Activated T-helper 17 cell treated with anti-CD3 and anti-CD28 coated beads, Interleukin-2, amount 50 U/mL, for 72 hours (primary cell): ENCODE measurements at places on chromosomes 16 and 17. TPM values are rescaled to one million over a fixed set of nuclear protein-coding genes. Genes with fewer than 3 reads are reported as not detected.

KRTAP9-8 gene
- total RNA-seq, result not detected

FSCN2 gene
- 0.93 TPM for total RNA-seq

PRSS36 gene
- 1.1 TPM for total RNA-seq

PRSS33 gene
- total RNA-seq, result not detected

DNA sequence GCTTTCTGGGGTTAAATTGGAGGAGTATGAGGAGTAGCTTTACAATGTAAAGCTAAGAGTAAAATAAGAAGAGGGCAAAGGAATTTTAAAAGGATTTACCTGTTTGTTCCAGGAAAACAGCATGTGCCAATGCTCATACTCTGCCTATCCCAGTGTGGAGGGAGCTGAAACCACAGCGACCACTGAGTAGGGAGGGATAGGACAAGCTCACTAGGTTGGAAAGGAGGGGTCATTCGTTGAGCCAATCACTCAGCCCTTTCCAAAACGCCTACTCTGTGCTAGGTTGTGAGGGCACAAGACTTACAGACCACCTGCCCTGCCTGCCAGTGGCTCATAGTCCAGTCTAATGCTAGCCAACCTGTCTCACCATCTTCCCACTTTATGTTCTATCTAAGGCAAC, 1.1 kb upstream of the DNAJC7 start:
- ATAC-seq, result no peak

- no peak for ATAC-seq
These were observed 392.7 kb downstream of the CPPED1 start for GRCh38 chr16:12410837-12411490.

GRCh38 chr17:413706-414380, 61.2 kb upstream of the RPH3AL start:
- no peak for ATAC-seq
